ENCODE measurements at places on chromosomes 1 and 21.

DNA sequence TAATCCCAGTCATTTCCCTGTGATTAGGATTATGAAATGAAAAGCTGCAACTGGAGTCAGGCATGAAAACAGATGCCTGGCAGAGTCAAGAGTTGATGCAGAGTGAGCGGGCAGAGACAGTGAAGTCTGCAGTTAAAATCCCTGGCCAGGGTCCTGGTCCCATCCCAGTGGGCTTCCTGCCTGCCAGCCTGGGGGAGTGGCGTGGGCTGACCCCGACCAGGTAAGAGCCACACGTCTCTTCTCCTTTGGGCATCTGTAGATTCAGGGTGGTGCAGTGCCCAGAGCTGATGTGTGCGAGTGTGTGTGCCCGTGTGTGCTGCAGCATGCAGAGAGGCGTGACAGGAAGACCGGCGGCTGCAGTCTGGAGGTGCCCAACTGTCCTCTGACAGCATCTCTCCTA, 6.2 kb upstream of the KIAA1614 start:
- no peak for DNase-seq

- DNase-seq, result no peak
These were observed 107.7 kb upstream of the COL6A1 start for GRCh38 chr21:45873866-45874265.

DNA sequence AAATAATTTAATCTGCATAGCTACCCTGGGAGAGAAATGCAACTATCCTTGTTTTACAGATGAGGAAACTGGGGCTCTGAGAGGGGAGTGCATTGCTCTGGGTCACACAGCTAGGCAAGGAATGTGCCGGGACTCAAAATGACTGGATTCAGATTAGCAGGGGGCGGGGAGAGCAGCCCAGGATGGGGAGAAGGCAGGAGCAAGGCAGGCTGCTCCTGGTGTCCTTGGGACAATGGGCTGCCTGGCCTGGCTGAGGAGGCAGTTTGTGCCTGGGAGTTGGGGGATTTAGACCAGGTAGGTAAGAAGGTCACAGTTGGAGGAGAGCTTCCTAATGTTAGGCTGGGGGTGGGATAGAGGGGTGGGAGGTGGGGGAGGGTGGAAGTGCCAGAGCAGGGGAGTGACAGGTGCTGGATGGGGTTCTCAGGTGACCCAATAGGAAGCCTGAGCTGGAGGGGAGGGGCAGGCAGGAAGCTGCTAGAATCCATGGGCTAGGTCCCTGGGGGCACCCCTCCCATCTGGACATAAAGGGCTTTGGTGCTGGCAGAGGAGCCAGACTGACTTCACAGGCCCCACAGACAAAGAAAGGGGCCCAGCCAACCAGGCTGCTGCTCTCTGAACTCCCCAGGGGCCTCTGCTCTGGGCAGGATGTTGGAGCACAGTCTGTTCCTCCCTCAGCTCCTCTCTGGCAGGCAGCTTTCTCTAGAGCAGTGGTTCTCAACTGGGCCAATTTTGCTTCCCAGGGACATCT, 29.0 kb downstream of the TRIM62 start:
- no peak for DNase-seq

GRCh38 chr21:46151261-46151988, 4.0 kb downstream of the FTCD start:
- DNase-seq, result no peak

- no peak for DNase-seq
These were observed 22.3 kb upstream of the PEX19 start for GRCh38 chr1:160307118-160307791.

GRCh38 chr21:42285569-42286245, 29.5 kb downstream of the TFF3 start:
- DNase-seq, result no peak

GRCh38 chr1:46005594-46005993, 126.8 kb downstream of the PIK3R3 start:
- DNase-seq, result no peak

- no peak for DNase-seq
These were observed 57.5 kb upstream of the SDC3 start for GRCh38 chr1:30965924-30966599.

GRCh38 chr1:171954361-171954760, 113.1 kb downstream of the DNM3 start:
- DNase-seq, result no peak

DNA sequence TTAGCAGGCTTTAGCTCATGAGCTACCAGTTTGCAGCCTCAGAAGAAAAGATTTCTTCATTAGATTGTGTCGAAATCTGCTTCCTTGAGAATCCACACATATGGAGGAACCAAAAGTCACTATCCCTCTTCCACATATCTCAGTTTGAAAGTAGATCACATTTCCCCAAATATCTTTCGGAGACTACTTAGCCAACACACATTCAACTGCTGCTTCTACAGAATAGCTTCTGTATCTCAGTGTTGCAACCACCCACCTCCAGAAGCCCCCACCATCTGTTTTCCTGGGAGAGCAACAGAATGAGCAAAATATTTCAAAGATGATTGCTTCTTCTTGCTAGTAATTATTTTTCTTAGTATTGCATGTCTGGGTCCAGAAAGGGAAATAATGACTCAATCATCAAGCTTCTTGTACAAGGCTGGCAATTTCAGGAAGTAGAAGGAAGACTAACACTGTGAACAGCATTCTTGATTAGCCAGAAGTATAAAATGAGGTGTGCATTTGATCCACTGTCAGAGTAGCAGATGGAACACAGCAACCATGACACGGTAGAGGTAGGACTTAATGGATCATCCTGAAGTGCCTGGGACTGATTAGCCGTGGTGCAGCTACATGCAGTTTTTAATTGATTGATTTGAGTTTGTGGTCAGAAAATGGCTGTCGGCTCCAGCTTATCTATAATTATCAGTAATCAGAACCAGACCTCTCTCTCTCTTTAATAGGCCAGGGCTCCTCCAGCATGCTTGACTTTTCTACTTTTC, 24.9 kb downstream of the ZC3H11B start:
- no peak for DNase-seq

DNA sequence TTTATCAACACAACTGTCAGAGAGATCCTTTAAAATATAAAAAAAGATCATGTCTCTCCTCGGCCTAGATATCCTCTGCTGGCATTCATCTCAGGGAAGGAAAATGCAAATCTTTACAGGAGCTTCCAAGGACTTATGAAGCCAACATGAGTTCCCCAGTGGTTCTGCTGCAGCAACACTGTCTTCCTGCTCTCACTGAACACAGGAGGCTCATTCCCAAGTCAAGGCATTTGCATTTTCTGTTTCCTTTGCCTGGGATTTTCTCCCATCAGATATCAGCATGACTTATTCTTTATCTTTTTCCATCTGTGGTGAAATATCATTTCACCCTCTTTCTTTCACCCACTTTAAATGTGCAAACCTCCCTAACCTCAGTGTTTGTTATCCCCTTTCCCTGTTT, 513.8 kb upstream of the ZP4 start:
- no peak for DNase-seq

DNA sequence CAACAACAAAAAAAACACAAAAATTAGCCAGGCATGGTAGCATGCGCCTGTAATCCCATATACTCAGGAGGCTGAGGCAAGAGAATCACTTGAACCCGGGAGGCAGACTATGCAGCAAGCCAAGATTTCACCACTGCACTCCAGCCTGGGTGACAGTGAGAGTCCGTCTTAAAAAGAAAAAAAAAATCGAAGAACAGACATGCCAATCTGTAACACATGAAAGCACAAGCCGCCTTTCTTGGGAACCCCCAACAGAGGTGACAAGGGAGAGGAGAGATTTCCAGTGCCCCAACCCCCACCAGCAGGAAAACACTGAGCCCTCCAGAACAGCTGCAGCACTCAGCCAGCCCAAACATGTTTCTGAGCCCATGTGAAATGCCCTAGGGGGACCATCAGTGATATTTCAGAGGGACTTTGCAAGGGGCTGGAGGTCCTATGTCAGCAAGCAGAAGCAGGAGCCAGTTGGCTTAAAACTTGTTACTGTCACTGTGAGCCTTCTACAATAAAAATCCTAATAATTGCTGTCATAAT, 14.2 kb upstream of the EFNA1 start:
- DNase-seq, result no peak

DNA sequence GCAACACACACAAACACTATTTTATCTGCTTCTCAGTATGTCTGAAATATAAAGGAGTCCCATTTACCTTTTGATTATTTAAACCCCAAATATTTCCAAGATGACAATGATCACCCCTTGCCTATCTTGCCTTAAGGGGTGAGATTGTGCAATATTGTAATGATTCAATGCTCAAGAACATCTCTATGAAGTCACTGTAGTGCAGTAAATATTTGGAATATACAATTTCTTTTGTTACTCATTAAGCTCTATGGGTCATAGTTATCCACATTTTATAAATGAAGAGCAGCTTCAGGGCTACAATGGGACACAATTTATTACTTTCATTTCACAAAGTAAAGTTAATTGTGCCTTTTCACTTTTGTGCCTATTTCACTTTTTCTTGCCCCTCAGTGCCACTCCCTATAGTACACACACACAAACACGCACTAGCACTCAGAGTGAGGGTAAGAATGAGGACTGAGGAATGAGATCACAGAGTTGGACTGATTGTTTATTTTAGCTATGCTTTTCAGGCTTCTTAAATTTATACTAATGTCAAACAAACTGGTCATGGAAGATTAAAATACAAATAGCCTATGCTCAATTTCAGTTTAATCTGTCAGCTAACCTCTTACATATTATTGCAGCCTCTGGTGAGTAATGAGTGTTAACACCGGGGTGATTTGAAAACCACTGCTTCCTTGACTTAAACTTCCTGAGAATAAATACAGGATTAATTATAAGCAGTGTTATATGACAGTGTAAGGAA, 521.0 kb upstream of the B3GALT2 start:
- DNase-seq, result no peak
